ENCODE measurements at places on chromosomes 1 and 21.
A peak's percentile ranks its signal among the peaks of the same experiment; 100 is the strongest.

GRCh38 chr1:178579562-178579961 lies 66.7 kb downstream of the TEX35 start:
- DNase-seq = no peak

GRCh38 chr1:13494025-13494424 lies 19.8 kb downstream of the LRRC38 start:
- no peak for DNase-seq

DNA sequence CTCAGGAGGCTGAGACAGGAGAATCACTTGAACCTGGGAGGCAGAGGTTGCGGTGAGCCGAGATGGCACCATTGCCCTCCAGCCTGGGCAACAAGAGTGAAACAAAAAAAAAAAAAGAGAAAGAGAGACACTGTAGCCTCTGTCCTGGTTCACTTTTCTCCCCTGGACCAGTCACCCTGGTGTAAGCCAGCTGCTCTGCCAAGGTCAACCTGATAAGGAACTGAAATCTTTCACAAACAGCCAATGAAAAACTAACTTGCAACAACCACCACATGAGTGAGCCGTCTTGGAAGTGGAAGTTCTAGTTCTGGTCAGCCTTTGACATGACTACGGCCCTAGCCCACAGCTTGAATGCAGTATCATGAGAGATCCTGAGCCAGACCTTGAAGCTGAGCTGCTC lies 36.8 kb upstream of the CXADR start:
- no peak for DNase-seq

- DNase-seq = no peak
These were observed 30.5 kb downstream of the TNFSF18 start for GRCh38 chr1:173020138-173020750.

DNA sequence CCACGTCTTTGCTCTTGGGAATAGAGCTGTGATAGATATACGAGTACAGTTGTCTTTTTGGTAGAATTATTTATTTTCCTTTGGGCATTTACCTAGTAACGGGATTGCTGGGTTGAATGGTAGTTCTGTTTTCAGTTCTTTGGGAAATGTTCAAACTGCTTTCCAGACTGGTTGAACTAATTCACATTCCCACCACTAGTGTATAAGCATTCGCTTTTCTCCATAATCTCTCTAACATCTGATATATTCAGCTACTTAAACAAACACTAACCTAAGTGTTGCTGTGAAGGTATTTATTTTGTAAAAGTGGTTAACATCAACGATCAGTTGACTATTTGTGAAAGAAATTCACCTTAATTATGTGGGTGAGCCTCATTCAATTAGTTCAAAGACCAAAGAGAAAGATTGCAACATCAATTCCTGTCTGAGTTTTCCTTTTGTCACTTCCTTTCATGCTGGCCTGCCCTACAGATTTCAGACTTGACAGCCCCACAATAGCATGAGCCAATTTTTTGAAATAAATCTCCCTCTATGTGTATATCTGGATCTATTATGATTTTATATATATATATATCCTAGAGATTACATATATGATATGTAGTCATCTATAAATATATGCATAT lies 26.7 kb upstream of the DUSP10 start:
- DNase-seq = no peak

- no peak for DNase-seq
These were observed 982 bp downstream of the SCCPDH start for GRCh38 chr1:246725191-246725590.

GRCh38 chr1:26287033-26287711 lies 7.3 kb downstream of the SH3BGRL3 start:
- DNase-seq = peak; percentile 81
